ENCODE measurements at places on chromosomes 7 and 10.
A peak's percentile ranks its signal among the peaks of the same experiment; 100 is the strongest.

DNA sequence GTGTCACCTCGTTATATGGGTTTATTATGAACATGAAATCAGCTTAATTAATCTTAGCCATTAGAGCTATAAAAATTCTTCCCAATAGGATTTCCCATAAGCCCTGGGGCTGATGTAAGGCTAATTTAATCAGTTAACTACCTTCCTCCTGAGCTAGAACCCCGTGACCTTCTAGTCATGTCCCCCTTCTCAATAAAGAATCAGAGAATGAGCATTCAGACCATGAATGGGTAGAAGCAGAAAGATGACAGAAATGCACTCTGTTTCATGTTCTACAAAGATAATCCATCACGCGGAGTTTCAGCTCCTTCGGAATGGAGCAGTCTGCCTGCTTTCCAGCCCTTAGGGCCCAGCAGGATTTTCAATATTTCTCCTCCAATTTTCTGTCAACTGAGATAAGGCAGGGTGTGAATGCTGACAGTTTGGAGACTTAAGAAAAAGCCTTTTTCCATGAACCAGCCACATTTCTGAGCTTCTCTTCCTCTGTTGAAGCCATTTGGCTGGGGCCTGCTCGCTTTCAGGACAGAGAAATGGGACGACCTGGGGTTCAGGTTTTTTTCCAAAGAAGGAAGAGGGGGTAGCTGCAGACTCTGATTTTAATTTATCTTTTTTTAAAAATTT is 211.0 kb downstream of the NEBL start:
- DNase-seq, result no peak

DNA sequence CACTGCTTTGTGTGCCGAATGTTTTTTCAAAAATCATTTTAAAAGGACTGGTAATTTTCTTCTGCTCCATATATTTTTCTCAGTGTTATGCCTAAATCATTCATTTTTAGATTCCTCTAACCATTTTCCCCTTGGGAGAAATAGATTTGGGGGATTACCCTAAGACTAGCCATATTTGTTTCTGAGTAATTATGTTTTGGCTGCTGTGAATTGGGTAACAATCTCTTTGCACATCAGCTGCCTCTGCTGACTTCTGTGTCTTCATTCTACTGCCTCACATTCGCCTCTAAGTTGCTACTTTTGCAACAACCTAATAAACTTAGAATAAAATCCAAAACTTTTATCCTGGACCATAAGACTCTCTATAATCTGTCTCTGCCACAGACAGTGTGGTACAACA is 18.5 kb upstream of the MRC1 start:
- DNase-seq, result no peak

- no peak for DNase-seq
These were observed 35.5 kb downstream of the VOPP1 start for GRCh38 chr7:55536619-55537457.

- DNase-seq, result no peak
These were observed 72.7 kb downstream of the ELFN1 start for GRCh38 chr7:1742555-1743303.

DNA sequence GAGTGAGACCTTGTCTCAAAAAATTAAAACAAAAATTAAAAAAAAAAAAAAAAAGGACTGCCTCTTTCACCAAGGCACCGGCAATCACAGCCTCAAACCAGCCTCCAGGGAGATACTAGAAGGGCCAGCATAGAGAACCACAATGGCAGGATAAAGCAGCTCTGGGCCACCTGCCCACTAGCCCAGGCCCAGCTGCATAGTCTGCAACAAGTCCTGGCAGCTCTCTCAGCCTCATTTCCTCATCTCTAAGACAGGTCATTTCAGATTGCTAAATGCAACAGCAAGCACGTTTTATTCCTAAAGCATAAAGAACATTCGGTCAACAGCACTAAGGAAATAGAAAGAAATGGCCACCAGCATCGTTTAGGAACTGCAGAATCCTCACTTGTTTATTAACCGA is 28.8 kb downstream of the XPNPEP1 start:
- DNase-seq, result peak; percentile 77

GRCh38 chr7:936386-937054 is 18.0 kb downstream of the ADAP1 start:
- no peak for DNase-seq

DNA sequence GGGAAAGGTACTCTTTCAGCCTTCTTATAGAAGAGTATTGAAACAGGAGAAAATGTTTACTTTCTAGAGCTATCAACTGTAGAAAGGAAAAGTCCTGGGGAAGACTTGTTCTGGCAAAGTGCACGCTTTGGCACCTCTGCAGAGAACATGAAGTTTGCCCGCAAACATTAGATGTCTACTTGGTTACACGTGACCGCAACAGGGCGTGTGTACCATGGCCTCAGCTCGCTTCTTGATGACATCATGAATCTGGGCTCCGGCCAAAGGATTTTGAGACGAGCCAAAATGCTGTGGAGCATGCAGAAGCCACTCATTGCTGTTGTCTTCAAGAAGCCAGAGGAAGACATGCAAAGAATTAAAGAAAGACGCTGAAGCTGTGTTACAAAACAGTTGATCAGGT is 8.6 kb upstream of the TAS2R60 start:
- DNase-seq, result peak; percentile 51

DNA sequence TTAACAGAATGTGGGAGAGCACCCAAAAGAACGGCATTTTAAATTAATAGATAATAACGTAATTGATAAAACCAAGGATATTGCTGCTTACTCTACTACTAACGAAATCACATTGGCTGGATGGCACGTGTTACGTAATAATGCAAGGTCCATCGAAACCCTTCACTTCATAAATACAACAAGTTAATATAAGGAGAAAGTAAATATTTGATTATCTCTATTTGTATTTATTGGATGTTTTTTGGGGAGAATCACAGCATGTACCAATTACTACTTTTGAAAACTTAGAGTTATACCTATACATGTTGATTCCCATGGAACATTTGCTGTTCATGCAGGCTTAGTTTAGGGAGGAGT is 1.6 kb downstream of the PRKG1 start:
- no peak for DNase-seq

GRCh38 chr10:73099141-73099540 is 2.5 kb upstream of the P4HA1 start:
- no peak for DNase-seq

DNA sequence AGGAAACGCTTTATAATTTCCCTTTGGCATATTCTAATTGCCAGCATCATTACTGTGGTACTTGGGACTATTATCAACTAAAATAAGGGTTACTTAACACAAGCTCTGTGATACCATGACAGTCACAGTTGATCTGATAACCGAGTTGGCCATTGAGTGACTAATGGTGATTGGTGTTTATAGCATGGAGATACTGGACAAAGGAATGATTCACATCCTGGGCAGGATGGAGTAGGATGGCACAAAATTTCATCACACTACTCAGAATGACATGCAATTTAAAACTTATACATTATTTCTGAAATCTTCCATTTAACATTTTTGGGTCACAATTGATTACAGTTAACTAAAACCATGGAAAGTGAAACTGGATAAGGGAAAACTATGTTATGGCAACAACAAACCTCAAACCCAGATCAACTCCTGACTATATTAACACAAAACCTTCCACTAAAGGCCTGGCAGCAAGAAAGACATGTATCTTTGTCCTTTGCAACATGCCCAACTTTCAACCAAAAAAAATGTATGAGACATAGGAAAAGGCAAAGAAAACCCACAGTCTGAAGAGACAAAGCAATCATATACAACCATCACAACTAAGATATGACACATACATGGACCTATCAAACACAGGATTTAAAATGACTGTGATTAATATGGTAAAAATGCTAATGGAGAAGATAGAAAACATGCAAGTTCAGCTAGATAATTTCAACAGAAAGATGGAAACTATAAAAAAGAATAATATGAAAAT is 208.5 kb upstream of the NRP1 start:
- DNase-seq, result peak; percentile 20

GRCh38 chr7:44063894-44064651 is 1.3 kb downstream of the PGAM2 start:
- DNase-seq, result no peak

DNA sequence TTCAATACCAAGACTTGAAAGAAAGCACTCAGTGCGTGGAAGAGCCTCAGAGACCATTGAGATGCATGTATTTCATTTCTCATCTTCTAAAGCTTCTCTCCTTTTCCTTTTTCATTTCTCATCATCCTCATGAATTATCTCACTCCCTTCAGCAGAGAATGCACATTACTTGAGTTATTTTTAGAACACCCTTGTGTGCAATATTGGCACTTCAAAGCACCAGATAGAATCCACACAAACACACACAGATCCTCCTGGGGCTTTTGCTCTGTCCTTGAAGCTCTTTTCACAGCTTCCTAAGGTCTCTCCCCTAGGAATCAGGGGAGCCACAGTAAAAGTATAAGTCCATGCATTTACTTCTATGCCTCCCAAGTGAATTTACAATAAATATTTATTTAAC is 18.3 kb downstream of the DGKI start:
- DNase-seq, result no peak

DNA sequence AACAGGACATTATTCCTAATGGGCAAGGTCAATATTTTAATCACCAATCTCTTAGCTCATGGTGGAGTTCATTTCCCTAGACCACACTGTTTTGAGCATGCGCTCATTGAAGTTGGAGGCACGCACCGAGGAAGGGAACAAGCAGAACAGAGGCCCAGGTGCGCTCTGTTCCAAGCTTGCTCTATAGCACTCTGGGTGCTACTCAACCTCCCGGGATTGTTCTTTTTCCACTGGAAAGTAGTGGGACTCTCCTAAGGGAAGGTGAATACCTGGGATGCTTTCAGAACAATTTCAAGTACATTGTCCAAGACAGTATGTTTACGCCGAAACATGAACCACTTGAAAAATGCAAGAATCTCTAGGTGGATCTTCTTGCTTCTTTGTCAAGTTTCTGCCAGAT is 16.2 kb downstream of the PLXNA4 start:
- no peak for DNase-seq

GRCh38 chr7:114976666-114977065 is 54.8 kb downstream of the MDFIC start:
- DNase-seq, result no peak

- no peak for DNase-seq
These were observed 556.8 kb upstream of the GALNT17 start for GRCh38 chr7:70574970-70575799.

DNA sequence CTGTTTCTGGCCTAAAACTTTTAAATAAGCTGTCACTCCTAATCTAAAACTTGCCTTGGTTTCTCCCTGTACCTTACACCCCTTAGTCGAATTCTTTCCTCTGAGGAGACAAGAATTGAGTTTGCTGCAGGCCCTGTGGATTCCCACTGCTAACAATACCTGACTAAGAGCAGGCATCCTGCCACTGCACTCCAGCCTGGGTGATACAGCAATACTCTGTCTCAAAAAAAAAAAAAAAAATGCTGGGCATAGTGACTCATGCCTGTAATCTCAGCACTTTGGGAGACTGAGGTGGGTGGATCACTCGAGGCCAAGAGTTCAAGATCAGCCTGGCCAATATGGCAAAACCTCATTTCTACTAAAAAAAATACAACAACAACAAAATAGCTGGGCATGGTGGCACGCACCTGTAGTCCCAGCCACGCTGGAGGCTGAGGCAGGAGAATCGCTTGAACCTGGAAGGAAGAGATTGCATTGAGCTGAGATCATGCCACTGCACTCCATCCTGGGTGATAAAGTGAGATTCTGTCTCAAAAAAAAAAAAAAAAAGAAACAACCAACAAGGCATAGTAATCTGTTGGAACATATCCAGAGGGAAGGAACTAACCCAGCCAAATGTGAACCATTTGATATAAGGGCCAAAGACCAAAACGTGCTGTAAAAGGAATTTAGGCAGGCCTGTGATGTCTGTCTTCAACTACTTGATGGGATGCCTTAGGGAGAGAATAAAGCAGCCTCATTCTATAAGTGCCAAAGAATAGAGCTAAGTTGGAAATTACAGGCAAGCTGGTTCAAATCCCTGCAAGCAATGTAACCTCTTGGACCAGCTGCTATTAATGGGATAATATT is 732.7 kb upstream of the AUTS2 start:
- no peak for DNase-seq

DNA sequence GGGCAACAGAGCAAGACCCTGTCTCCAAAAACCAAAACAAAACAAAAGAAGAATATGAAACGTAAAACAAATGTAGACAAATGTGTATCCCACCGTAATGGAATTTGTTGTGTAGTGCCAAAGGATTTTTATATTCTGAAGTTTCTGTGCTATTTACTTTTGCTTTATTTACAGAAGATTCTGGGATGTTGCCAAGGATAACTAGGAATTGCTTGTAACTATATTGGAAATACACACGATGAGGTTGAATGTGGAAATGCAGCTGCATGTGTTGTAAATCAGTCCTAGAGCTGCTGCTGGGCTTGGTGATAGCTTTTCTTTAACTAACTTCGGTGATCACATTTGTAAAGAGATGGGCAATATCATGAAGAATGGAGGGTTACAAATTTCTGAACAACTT is 39.5 kb downstream of the GALNT17 start:
- DNase-seq, result no peak

- no peak for DNase-seq
These were observed 199.9 kb upstream of the NRP1 start for GRCh38 chr10:33534416-33534815.

DNA sequence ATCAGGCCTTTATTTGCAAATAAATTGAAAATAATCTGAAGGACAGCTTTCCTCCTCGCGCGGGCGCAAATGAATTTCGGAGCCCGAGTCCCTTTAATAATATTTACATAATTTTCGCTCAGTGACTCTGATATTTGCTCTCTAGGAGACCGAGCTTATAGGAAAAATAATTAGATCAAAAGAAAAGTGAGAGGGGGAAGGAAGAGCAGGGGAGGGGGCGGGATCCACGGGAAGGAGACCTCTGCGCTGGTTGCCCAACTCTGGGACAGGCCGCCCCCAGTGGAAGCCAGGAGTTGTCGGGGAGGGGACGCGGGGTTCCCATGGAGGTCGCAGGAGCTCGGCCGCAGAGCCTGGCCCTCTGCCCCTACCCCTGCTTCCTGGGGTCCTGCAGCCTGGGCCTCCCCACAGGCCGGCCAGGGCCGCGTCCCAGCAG is 5.8 kb downstream of the UNCX start:
- DNase-seq, result no peak

- DNase-seq, result no peak
These were observed 171.7 kb downstream of the FAM107B start for GRCh38 chr10:14602807-14603533.

- no peak for DNase-seq
These were observed 18.1 kb upstream of the TFAM start for GRCh38 chr10:58367069-58367468.

- DNase-seq, result no peak
These were observed 5.5 kb downstream of the PFKP start for GRCh38 chr10:3072641-3073360.

GRCh38 chr10:46292573-46293023 is 5.8 kb downstream of the ANTXRL start:
- no peak for DNase-seq

GRCh38 chr7:150373049-150373801 is 4.6 kb downstream of the REPIN1 start:
- DNase-seq, result no peak

GRCh38 chr7:23714150-23714464 is 4.1 kb downstream of the STK31 start:
- DNase-seq, result no peak

DNA sequence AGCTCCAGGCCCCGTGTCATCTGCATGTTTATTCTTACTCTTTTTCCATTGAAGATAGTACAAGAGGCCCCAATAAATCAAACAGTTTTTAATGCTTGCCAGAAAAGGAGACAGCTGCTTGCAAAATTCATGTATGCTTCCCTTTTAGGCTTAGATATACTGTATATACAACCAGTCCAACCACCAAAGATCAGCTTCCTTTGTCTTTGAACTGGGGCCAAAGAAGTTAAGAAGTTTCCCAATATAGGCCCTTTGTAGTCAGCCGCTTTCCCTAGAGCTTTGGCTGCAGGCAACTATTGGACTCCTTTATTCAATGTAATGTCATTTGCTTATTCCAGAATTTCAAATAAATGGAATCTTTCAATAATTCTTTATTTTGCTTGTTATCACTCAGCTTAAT is 1395.0 kb downstream of the GATA3 start:
- DNase-seq, result no peak

Measured in fibroblast of the conjunctiva (primary cell).